Activated T-helper 1 cell treated with anti-CD3 and anti-CD28 coated beads, Interleukin-12 subunit alpha, Interleukin-12 subunit beta, Interleukin-2, Interleukin-4 antibody, amounts not matched to agents 30 ng/mL and 10 ng/mL and 1 ng/mL, durations not matched to agents 14 hours and 24 hours and 36 hours (primary cell): ENCODE measurements at places on chromosomes 3 and 15. TPM values are rescaled to one million over a fixed set of nuclear protein-coding genes. Genes with fewer than 3 reads are reported as not detected.

Gene CFAP100
- total RNA-seq: not detected in 2 replicates

Gene CCR8
- 7.1 and 8.9 TPM in 2 replicates for total RNA-seq

DNA sequence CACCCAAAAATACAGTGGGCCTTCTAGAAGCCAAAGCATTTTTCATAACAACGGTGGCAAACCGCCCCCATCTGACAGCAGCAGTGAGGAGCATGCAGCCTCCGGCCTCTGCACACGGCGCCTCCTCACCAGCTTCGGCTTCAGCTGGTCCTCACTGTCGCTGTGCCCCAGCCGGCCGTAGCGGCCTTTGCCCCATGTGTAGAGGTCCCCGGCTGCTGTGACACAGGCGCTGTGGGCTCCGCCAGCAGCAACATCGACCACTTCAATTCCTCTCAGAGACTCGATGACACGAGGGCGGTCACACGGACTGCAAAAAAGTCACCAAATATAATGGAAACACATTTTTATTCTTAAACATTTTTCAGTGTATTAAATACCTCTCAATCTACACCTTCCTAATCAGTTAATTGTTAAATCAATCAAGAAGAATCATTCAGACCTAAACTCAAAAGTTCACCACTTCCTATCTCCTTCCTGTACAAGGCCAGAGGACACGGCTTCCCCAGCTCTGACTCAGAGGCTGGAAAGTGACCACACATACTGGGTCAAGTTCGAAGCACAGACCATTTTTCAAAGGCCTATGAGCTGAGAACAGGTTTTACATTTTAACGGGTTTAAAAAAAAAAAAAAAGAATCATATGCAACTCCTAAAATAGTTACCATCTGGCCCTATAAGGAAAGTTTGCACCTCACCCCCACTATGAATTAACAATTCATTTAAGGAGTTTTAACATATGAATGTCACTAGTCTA is 33.6 kb upstream of the OCA2 start:
- DNase-seq: no peak

- DNase-seq: no peak
Observed at GRCh38 chr3:183854318-183855035, 29.1 kb upstream of the MAP6D1 start.

- no peak for DNase-seq
Observed at GRCh38 chr3:127158614-127159229, 34.2 kb upstream of the PRR23E start.
